ENCODE measurements at places on chromosomes 6 and 20.
A peak's percentile ranks its signal among the peaks of the same experiment; 100 is the strongest.

DNA sequence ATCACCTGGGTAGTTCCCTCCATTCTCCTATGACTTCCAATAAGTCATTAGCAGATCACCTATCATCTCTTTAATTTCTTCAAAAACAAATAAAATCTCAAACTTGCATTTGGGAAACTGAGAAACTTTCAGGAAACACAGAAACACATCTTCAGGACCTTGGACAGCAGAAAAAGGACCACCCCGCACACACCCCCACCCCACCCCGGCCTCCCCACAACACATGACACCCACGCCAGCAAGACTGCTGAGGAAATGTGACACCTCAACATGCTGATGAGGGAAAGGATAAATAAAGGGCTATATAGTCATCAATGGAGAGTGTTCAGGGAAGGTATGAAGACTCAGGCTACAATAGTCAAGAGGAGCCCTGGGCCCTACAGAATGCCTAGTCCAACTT lies 15.6 kb upstream of the TRIM39 start:
- no peak for DNase-seq

GRCh38 chr6:41531591-41532582 lies 14.3 kb upstream of the FOXP4 start:
- peak; percentile 78 for DNase-seq

DNA sequence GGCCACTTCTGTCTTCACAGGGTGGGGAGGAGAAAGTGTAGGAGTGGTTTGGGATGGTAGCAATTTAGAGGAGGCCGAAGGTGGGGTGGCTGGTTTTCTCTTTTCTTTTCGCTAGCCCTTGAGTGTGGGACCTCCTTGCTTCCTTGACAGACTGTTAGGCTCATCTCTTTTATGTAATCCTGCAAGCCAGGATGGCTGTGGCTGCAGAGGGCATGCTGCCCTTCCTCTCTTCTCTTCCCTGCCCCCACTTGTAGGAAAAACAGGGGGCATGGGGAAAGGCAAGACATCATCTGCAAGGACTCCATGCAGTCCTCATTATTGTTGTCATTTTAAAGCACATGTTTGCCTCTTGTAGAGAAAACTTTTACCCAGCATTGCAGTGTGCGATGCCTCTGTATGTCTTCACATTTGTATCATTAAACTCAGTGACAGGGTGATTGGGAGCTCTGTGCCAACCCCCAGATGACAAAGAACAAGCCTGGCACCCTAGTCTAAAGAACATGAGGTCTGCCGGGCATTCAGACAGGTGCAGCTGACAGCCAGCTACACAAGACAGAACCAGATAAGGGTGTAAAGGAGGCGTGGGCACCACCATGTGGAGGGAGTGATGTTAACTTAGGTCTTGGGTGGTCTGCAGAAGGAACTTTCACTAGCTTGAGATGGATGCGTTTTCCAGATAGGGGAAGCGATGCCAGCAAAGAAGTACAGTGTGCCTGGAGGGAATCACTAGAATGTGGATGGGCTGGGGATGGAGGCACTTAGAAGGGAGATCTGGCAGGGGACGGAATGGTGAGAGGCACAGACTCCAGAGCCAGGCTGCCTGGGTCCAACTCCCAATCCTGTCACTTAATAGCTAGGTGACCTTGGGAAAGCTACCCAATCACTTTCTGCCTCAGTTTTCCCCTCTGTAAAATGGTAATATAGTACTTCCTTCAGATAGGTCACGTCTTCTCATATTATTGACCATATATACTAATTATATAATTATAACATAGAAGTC lies 207.6 kb downstream of the TBC1D7 start:
- DNase-seq = no peak

- no peak for DNase-seq
Measured at GRCh38 chr20:5621305-5621704, 128.9 kb upstream of the SHLD1 start.

All from stimulated activated CD8-positive, alpha-beta memory T cell treated with anti-CD3 and anti-CD28 coated beads, Interleukin-4, amount 100 ng/mL, for 48 hours (primary cell).